ENCODE measurements at places on chromosomes 16 and 17.
A peak's percentile ranks its signal among the peaks of the same experiment; 100 is the strongest.

- no peak for DNase-seq
Measured at GRCh38 chr17:57271821-57272220, 15.5 kb downstream of the MSI2 start.

DNA sequence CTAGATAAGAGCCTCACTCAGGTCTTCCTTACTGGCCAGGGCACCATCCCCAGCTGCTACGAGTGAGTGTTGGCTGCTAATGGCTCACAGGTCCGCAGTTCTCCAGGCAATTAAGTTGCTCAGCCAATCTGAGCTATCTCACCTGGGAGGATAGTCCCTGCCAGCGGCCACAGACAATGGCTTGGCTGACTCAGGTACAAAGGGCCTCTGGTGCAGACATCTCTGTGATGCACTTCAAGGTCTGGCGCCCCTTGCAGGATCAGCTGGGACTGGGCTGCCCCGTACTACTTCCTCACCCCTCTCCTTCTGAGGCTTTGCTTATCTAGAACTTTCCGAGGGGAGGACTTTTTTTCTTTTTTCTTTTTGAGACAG, 49.2 kb upstream of the EMP2 start:
- DNase-seq: no peak

DNA sequence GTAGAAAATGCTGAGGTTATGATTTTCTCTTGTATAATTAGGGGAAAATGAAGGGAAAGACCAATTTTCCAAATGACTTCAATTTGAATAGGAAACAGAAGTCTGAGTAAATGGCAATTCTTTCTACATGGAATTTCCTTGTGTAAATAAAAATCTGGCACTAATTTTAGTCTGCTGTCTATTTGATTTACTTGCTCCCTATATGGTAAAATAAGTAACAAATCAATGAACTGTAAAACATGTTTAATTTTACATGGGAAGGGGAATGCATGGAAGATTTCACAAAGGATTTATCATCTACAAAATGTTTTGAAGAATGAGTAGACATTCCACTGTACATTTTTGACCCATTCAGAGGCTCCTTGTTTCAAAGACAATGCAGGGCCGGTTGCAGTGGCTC, 811.6 kb upstream of the GOT2 start:
- no peak for DNase-seq

DNA sequence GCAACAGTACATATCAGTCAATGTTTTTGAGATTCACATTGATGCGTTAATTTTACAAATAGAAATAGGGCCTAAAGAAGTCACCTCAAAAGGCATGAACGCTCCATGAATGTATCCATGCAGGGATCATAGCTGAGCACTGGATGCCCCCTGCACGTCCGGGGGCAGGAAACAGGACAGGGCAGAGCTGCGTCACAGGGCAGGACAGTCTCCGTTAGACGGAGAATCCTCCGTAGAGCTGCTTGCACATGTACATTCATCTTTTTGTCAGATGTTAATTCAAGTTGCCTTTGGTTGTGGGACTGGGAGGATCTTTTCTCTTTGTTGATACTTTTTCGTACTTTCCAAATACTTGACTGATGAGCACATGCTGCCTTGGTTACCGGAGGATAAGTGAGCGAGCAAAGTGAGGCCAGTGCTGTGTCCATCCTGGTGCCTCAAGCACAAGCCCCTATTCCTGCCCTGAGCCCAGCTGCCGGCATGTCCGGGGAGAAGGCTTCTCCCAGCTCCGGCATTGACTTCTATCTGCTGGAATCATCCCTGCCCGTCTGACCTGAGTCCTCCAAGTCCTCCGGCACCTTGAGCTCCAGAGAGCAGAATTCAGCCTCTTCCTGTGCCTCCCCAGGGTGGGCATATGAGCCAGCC, 15.0 kb downstream of the GAA start:
- DNase-seq: no peak

DNA sequence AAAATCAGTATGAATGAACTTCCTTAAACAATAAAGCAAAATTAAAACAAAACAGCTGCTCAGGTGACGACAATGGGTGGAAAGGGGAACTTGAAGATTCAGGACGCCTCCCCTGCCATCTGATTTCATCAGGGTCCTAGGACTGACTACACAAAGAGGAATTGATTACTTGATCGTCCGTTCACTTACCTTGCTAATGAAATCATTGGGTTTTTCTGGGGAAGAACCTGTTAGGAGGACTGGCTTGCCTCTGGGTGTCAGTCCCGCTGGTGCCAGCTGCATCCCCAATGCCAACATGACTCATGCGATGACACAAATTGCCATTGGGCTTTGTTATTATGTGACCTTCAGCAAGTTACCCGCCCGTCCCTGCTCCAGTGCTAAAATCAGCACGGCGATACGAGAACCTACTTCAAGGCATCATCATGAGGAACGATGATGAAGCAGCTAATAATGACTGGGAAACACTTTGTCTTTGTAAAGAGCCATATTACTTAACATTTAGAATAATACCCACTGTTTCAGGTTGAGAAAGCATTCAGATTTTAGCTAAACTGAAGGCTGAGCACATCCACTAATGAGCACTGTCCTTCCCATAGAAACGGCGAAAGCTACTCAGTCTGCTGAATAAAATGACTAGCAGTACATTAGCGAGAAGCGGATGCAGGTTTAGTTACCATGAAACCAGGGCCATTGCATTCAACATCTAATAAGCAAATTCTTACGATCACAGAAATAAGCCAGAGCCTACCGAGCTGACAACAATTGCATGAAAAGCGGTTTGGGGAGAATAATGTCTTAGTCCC, 139.4 kb downstream of the ZFHX3 start:
- DNase-seq: no peak

- DNase-seq: no peak
Measured at GRCh38 chr17:47857551-47858455, 6.8 kb upstream of the SP6 start.

GRCh38 chr17:35167666-35168065, 20.0 kb downstream of the UNC45B start:
- peak; percentile 46 for DNase-seq

GRCh38 chr16:53872248-53873221, 168.6 kb downstream of the FTO start:
- no peak for DNase-seq

- DNase-seq: no peak
Measured at GRCh38 chr16:27824006-27824405, 239.5 kb downstream of the GSG1L start.

All from A172 (cell line).